ENCODE measurements at places on chromosomes 16 and 17.
A peak's percentile ranks its signal among the peaks of the same experiment; 100 is the strongest.

DNA sequence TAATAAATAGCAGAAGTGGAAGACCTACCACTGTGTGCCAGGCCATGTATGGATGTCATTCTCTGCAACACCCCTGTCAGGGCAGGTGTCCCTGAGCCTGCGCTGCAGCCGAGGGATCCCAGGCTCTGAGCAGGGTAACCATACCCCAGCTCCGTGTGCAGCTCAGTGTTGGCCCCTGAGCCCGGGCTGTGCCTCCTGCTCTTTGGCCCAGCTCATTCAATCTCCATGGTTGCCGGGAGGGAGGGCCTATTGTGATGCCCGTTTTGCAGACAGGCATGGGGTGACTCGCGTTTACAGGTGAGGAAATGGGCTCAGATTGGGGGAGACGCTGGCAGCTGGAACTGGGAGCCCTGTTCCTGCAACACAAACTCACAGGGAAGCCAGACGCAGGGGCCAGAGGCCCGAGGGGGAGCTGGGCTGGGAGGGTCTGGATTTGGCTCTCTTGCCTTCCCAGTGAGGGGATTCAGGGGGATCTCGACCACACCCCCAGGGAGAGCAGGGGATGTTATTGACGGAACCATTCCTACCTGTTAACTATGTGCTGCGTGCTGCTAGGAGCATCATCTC, 190.5 kb downstream of the IRF8 start:
- DNase-seq, result no peak

DNA sequence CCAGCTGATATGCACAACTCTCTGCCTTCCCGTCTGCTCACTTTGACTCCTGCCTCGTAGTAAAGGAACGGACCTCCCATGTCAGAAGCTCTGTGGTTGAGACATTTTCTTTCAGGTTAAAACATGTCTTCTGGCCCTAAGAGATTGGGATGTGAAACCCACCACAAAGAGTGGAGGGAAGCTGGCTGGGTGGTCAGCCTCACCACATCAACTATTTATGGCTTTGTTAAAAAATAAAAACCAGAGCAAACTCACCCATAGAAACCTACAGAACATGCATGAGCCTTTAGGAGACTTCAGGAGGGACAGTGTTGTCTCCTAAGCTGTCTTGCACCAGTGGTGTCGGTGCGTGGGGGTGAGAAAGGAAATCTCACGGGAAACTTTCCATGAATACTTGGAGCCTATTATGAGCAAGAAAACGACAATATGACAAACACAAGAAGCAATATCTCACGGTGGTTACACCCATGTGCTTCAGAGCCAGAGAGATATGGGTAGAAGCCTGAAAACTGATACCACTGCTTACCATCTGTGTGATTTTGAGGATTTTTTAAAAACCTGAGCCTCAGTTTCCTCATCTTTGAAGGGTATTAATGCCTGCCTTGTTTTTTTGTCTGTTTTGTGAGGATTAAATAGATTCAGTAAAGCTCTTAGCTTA, 61.7 kb upstream of the XYLT1 start:
- no peak for DNase-seq

GRCh38 chr17:15342460-15342859, 1.1 kb upstream of the TEKT3 start:
- DNase-seq, result no peak

DNA sequence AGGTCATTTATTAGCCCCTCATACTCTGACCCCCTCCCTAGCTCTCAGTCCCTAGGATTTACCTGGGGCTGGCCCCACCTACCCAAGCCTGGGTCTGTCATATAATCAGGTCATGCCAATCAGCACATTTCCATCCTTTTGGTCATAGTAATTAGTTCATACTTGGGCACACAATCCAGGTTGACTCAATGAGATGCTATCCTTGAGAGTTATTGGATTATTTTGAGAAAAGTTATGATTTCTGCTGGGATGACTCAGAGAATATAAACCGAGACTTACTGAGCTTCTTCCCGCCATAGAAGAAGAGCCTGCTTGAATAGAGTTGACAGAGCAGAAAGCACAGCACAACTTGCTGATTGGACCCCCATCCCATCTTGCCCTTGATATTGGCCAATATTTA, 331.5 kb downstream of the CBLN1 start:
- DNase-seq, result no peak

- DNase-seq, result no peak
These were observed 795 bp upstream of the PAQR4 start for GRCh38 chr16:2968368-2968737.

DNA sequence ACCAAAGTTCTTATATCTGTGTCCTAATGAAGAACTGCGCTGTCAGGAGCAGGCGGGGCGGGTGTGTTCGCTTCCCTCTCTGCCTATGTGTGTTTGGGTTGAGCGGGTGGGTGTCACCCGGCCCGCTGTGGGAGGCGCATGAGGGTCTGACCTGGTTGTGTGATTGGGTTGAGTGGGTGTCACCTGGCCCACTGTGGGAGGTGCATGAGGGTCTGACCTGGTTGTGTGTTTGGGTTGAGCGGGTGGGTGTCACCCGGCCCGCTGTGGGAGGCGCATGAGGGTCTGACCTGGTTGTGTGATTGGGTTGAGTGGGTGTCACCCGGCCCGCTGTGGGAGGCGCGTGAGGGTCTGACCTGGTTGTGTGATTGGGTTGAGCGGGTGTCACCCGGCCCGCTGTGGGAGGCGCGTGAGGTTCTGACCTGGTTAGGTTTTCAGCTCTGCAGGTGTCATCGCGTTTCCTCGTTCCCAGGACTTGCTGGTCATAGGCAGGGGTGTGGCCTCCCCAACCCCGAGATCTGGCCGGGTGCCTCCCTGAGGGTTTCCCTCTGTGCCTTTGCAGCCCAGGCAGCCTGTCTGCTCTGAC, 69.6 kb upstream of the ZNF750 start:
- DNase-seq, result peak; percentile 42

DNA sequence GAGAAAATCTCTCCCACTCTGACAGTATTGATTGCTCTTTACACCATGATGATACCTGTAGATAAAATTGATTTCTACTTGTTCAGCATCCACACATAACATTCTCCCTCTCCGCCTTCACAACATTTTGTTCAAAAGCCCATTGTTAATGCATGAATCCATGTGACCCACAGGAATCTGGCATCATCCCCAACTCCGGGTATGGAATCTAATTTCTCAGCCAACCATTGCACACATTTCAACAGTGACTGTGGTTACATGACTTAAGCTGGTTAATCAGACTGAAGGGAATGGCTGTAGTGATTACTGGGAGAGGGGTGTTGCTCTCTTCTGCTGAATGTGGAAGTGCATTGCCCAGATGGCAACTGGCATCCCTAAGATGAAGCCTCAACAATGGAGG, 161.4 kb upstream of the C16orf82 start:
- DNase-seq, result no peak

DNA sequence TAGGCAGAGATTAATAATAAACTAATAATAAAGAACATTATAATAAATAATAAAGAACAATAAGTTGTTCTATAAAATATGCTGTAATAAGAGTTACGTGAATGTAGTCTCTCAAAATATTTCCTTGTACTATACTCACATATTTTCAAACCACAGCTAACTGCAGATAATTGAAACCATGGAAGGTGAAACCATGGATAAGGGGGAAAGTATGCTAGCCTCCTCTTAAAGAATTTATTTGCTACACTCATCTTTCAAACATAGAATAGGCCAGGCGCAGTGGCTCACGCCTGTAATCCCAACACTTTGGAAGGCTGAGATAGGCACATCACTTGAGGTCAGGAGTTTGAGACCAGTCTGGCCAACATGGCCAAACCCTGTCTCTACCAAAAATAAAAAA, 18.5 kb downstream of the CYTH1 start:
- no peak for DNase-seq

GRCh38 chr16:82509691-82510430, 116.9 kb upstream of the CDH13 start:
- no peak for DNase-seq

GRCh38 chr16:75764154-75764768, 38.0 kb upstream of the CPHXL start:
- DNase-seq, result peak; percentile 76
